Ureter (tissue), 1 donor: ENCODE measurements at places on chromosomes 12 and 14.

- peak; percentile 42 for DNase-seq
These were observed 85.6 kb upstream of the DIO3 start for GRCh38 chr14:101475456-101476257.

- DNase-seq = no peak
These were observed 29.3 kb downstream of the JAG2 start for GRCh38 chr14:105139212-105139825.

DNA sequence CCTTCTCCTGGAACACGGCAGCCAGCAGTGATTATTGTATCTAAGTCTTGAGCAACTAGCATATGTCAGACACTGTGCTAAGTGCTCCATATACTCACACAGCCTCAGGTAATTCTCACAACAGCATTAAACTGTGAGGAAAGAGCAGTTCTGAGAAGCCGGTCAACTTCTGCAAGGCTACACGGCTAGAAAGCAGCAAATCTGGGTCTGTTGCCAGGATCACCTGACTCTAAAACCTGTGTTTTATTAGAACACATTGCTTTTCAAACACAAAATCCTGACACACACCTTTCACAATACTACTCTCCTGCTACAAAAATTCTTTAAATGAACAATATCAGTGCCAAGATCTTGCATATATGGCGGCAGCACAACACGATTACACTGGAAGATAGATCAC lies 49.8 kb upstream of the CRACR2A start:
- no peak for DNase-seq

DNA sequence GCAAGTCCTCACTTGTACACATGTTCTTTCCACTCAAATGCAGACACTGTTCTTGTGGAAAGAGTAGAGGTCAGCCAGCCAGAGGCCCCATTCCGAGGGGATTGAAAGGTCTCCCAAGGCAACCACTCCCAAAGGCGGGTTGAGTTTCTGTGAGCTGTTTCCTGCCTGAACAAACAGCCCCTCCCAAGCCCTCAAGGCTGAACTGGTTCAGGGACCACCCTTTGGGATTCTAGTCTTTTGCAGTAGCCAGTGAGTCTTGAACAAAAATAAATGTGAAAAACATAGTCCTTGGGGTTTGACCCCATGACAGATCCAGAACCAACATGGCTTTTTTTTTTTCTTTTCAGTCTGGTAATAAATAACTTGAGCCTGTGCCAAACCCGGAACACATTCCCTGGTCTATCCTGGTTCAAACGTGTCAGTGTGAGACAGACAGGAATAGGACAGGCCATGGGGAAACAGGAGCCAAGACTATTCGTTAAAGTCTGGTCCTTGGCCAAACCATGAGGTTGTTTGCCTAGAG lies 17.6 kb upstream of the STK38L start:
- DNase-seq = no peak

- DNase-seq = no peak
These were observed 109.0 kb upstream of the TMPO start for GRCh38 chr12:98406378-98406777.
